Activated naive CD4-positive, alpha-beta T cell treated with anti-CD3 and anti-CD28 coated beads, Interleukin-2, amount 10 ng/mL, durations not matched to agents 7 days and 5 days (primary cell): ENCODE measurements at places on chromosomes 6 and 20.

DNA sequence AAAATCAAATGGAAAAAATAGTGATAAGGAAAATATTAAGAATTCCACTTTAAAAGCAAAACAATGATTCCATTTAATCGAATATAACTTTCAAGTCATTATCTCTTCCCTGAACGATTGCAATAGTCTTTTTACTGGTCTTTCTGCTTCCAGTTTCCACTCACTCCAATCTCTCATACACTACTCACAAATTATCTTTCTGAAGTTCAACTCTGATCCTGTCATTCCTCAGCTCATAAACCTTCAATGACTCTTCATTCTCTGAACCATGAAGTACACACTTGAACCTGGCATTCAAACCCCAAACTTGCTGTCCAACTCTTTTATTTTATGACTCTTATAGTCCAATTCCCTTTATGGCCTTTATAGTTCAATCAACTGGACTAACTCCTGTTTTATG is 304.1 kb upstream of the TCF21 start:
- no peak for DNase-seq

DNA sequence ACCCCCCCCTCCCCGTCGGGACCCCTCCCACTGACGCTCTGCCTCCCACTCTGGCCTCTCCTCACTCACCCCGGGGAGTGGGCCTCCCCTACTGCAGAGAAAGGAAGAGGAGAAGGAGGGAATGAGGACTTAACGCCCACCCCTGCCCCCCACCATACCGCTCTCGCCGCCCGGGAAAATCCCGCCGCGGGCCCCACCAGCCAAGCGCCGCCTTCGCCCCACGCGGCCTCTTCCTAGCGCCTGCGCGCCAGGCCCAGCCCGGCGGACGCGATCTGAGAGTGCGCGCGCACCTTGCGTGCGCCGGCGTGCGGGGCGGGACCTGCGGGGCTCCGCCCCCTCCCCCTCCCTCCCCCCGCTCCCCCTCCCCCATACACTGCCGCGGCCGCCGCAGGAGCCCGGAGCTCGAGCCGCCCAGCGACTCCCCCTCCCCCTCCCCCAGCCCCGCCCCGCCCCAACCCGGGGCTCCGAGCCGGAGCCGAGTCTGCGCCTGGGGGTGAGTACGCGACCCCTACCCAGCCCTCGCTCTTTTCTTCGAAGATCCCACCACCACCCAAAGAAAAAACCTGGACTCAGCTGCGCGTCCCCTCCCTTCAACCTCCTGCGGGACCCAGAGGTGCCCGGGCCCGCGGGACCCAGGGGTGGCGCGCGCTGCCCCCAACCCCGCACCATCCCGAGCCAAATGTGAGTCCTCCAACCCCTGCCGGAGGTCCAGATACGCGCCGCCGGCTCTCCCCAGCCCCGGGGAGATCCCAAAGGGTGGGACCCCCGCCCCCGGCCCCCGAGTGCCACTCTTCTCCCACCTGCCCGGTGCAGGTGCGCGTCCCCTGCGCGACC is at the start of the genes MRPL14 and TMEM63B:
Gene MRPL14, minus strand, starts transcription at position 267 of the 834 bp plus-strand sequence. CDS start 10,841 bp downstream, outside the sequence.
Gene TMEM63B, plus strand, starts transcription at position 369 of the 834 bp plus-strand sequence. CDS start 7,031 bp downstream, outside the sequence.
- peak; percentile 89 for DNase-seq

- DNase-seq = no peak
Measured at GRCh38 chr6:142878407-142878806, 66.6 kb downstream of the HIVEP2 start.

DNA sequence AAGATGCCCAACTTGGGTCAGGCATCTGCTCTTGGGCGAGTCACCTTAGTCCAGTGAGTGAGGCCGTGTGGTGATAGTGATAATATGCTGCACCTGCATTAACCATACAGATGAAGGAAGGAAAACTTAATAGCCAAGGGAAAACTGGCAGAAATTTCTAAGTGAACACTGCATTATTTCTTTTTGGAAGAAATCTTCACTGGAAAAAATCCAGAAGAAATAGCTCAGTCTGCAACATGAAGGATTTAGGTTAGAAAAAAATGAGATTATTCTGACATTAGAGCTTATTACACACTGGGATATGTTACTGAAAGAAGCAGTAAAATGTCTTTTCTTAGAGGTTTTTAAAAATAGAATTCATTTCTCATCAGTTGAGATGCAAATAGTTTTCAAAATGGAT is 947.3 kb downstream of the KIF16B start:
- no peak for DNase-seq

DNA sequence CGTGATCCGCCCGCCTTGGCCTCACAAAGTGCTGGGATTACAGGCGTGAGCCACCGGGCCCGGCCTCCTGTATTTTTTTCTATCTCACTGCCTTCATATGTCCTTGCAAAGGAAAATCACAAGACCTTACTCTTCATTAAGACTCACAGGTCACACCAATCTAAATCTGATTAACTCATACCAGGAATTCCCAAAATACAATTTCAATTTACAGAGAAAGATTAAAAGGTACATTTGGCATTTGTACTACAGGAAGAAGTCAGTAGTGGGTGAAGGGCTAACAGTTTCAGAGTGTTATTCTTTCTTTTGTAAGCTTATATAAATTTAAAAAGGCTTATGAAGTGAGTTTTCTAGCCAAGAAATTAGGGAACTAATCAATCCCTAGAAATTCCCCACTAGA is 87.4 kb downstream of the GPR63 start:
- DNase-seq = no peak

DNA sequence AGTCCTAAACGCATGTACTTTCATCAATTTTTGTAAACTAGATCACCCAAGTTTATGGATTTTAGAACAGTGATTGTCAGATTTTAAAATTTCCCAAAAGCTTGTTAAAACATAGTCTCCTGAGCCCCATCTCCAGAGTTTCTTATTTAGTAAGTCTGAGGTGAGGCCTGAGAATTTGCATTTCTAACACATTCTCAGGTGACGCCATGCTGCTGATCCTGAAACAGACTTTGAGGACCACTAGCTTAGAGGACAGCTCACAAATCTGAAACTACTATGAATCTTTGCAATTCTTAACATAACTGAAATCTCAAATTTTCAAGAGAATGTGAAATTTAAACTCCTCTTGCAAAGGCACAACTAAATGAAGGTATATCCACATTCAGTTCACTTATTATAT is 37.8 kb upstream of the MLIP start:
- DNase-seq = no peak

DNA sequence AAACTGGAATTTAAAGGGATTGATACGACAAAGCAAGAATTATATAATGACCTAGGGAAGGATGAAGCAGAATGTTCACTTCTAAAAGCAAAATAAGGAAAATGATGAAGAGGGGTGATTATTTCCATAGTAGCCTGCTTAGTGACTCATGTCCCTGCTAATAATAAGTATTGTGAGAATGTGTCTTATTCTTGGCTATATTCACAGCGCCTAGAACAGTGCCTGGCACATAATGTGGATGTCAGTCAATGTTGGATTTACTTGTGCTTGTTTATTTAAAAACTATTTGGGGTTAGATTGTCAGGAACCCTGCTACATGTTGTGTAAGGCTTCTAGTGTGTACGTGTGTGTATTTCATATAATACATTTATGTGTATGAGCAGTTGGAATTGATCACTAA is 85.1 kb downstream of the ZFAND3 start:
- no peak for DNase-seq

DNA sequence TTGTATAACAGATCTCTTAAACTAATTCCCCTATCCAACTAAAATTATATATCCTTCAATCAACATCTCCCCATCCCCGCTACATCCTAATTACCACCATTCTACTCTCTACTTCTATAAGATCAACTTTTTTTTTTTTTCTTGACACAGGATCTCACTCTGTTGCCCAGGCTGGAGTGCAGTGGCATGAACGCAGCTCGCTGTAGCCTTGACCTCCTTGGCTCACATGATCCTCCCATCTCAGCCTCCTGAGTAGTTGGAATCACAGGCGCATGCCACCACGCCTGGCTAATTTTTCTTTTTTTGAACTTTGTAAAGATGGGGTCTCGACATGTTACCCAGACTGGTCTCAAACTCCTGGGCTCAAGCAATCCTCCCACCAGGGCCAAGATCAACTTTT is 5.0 kb downstream of the DNAAF9 start:
- no peak for DNase-seq

GRCh38 chr6:133730881-133731280 is 158.0 kb upstream of the TCF21 start:
- DNase-seq = no peak

- no peak for DNase-seq
Measured at GRCh38 chr6:17250237-17250636, 30.9 kb upstream of the RBM24 start.

- DNase-seq = no peak
Measured at GRCh38 chr6:8499540-8499939, 64.2 kb upstream of the SLC35B3 start.

DNA sequence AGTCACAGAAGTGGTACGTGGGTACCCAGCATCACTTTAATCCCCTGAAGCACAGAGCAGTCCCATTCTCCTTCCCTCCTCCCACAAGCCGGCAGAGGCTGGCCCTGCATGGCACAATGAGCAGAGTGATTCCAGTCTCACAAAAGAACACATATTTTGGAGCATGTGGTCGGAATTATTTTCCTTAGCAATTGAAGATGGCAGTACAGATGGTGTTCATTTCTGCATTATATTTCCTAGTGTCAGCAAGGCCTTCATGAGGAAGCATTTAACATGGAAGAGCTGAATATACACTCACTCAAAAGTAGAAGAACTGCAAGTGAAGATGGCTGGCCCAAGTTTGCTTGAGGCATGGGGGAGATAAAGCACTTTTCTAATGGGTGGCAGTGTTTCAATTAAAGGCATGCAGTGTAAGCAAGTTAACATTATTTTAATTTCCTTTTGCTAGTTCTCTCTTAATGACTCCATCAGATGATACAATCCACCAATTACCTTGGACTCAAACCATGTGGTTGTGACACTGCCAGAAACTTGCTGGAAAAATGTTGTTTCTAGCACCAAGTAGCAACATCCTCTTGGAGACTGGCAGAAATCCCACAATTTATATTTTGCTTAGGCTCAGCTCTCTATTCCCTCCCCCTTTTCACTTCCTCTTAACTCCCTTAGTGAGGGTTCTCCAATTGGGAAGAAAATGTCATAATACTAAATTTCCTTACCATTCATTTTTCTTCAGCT is 74.4 kb downstream of the ARHGAP18 start:
- no peak for DNase-seq

- no peak for DNase-seq
Measured at GRCh38 chr6:46411456-46412197, 79.6 kb downstream of the RCAN2 start.

GRCh38 chr6:40054602-40055001 is 120.3 kb upstream of the MOCS1 start:
- no peak for DNase-seq

- no peak for DNase-seq
Measured at GRCh38 chr6:148423133-148423532, 80.5 kb downstream of the SASH1 start.

DNA sequence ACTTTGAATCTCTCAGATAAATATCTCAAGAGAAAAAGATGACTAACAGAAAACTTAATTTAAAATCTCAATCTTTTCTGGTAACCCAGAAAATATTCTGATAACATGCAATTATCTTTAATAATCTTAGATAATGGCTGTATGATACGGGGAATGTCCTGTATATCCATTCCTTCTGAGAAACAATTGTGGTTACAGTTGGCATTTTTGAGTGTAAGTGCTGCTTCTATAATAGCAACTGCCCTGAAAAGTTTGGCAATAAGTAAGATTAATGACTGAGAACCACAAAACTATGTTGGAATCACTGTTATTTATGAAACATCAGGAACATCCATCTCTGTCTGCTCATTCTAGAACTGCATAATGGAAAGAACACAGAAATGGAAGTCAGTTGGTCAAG is 819.7 kb downstream of the TBC1D32 start:
- DNase-seq = no peak

DNA sequence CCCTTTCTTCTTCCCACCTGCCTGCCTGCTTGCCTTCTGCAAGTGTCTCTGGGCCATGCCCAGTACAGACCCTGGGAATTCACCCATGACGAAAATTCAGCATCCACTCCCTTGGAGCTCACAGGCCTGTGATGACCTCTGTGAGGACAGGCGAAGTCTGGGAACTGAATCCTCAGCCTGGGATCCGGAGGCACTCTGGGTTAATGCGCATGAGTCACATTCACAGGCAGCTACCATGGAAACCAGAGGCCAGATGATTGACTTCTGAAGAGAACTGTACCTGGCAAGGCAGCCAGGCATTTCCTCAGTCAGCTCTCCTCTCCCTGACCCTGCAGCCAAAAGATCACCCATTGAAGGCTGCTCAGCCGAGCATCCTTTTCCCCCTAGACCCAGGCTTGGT is 41.0 kb downstream of the SLC9A8 start:
- no peak for DNase-seq
